Karpas-422 (cell line): ENCODE measurements at places on chromosomes 3 and 15. TPM values are rescaled to one million over a fixed set of nuclear protein-coding genes. Genes with fewer than 3 reads are reported as not detected.

DNAJC17 gene
- total RNA-seq = 14.8 and 46.6 TPM in 2 replicates

DNA sequence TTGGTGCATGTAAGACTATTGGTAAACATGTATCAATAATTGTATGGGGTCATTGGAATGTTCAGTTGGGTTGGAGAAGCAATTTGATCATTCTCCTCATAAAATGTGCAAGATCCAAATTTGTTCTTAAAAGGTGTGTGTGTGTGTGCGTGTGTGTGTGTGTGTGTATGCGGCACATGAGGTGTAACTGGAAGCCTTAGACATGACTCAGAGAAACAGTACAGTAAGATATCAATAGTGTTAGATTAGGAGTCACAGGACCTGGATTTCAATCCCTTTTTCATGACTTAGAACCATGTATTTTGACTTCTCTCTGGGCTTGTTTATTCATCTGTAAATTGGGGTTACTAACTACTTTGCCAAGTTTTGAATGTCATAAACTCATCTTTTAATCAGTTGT lies 38.3 kb downstream of the RSRC1 start:
- H3K4me1 ChIP-seq = no peaks in the 10 kb centered on the region
- H3K27ac ChIP-seq = no peak overlapping the region
- H3K4me3 ChIP-seq = no peak overlapping the region
- H3K27me3 ChIP-seq = no peaks in the 10 kb centered on the region

- peak; percentile 58 for DNase-seq
- H3K36me3 ChIP-seq = no peaks in the 10 kb centered on the region
- no peaks in the 10 kb centered on the region for H3K27me3 ChIP-seq
Observed at GRCh38 chr3:43906849-43907507, 216.2 kb downstream of the ABHD5 start.

DNA sequence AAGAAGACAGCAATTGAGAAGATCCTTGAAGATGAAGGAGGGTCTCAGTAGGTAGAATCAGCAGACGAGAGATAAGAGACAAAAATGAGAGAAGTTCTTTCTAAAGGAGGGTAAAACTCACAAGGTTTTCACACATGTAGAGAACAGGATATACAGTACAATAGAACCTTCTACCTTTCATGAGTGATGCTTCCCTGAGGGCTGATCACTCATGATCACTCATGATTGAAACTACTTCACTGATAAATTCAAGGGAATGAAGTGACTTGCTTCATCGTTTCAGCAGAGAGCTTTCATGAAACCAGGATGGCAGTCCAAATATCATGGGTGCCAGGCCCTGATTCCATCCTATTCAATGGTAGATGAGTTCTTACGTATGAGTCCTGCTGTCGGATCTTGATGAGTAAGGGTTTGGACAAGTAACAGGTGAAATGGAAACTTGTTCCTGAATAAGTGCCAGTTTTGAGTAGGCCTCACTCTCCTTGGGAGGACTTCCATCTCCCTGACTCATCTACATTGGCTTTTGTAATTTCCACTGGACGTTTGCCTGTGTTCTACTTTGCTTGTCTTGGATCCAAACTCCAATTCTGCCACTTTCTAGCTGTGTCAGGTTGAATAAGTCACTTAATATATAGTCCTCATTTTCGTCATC lies 9.6 kb upstream of the CLDN16 start:
- no peak for DNase-seq
- no peaks in the 10 kb centered on the region for H3K27me3 ChIP-seq
- no peaks in the 10 kb centered on the region for H3K36me3 ChIP-seq
- H3K4me3 ChIP-seq = no peak overlapping the region

DNA sequence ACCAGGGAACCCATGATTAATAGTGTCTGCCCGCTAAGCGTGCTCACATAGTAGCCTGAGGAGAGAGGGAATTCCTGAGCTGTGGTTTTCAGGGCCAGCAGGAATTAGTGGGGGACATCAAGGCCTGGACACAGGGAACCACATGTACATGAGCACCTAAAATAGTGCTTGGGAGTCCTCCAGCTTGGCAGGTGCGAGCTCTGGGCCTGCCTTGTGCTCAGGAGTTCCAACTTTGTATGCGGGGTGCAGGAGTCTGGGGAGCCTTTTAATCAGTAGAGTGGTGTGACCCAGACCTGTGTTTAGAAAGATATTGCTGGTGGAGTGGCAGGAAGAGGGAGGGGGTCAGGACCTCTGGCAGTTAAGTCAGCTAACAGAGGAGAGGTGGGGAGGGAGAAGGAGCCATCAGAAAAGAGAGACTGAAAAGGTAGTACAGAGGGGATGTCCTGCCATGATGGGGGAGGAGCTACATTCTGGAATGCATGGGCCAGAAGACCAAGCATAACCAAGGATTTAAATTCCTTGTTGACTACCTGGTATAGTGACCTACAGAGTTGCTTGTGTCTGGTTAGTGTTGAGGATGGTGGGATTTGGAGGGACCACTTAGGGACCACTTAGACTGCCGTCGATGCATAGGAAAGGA lies 1.9 kb downstream of the DAG1 start:
- H3K27ac ChIP-seq = no peak overlapping the region; the same call in 1 of the 2 replicates
- H3K4me1 ChIP-seq = peaks cover 23% of the 10 kb centered on the region
- H3K4me3 ChIP-seq = peak overlapping the region; percentile 97
- peaks cover 3% of the 10 kb centered on the region; the same call in 1 of the 2 replicates for H3K36me3 ChIP-seq
- H3K27me3 ChIP-seq = no peaks in the 10 kb centered on the region

GRCh38 chr3:115420086-115420485 lies 203.2 kb upstream of the GAP43 start:
- H3K27me3 ChIP-seq = no peaks in the 10 kb centered on the region
- no peak for DNase-seq
- no peak overlapping the region for H3K4me3 ChIP-seq
- no peaks in the 10 kb centered on the region for H3K36me3 ChIP-seq

GRCh38 chr3:138234401-138235179 lies 47.5 kb downstream of the ARMC8 start:
- no peak overlapping the region for H3K4me3 ChIP-seq
- H3K27ac ChIP-seq = no peak overlapping the region
- peaks cover 11% of the 10 kb centered on the region for H3K4me1 ChIP-seq
- peaks cover 37% of the 10 kb centered on the region; the same call in 1 of the 2 replicates for H3K36me3 ChIP-seq
- DNase-seq = no peak

GRCh38 chr3:151146071-151146730 lies 56.8 kb downstream of the GPR171 start:
- H3K27ac ChIP-seq = no peak overlapping the region
- H3K4me3 ChIP-seq = no peak overlapping the region
- peaks cover 9% of the 10 kb centered on the region for H3K4me1 ChIP-seq
- no peaks in the 10 kb centered on the region for H3K27me3 ChIP-seq
- no peaks in the 10 kb centered on the region for H3K36me3 ChIP-seq

DNA sequence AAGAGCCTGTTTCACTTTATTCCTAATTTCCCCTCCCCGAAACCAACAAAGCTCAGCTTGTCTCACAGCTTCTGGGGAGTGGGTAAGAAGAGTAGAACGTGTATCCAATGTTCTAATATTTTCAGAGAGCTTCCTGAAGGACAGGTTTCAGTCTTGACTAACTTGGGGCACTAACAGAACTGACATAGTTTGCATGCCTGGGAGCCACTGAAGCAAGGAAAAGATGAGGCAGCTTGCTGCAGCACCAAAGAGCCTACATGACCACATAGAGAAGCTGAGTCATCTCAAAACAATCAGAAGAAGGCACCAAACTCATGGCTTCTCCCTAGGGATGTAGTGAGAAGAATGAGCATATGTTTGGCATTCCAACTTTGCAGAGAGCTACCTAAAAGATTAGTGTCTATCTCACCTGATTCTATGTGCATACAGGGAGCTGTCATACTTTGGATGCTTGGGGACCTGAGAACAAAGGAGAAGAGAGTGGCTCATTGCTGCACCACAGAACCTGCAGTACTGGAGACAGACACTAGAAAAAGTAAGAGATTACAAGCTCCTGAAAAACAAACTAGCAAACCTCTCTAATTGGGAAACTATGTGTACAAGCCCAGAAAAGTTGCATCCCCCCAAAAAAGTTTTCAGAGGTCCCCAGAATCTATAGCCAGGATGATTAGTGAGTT lies 86.9 kb downstream of the DCLK3 start:
- H3K27me3 ChIP-seq = peaks cover 3% of the 10 kb centered on the region; the same call in 1 of the 2 replicates
- peak; percentile 42 for DNase-seq
- H3K4me3 ChIP-seq = no peak overlapping the region
- no peaks in the 10 kb centered on the region for H3K4me1 ChIP-seq

CCDC13 gene
- total RNA-seq = 1.9 and 4.2 TPM in 2 replicates

SPSB4 gene
- not detected in 2 replicates for total RNA-seq

ADAMTSL3 gene
- total RNA-seq = not detected in 2 replicates

DNA sequence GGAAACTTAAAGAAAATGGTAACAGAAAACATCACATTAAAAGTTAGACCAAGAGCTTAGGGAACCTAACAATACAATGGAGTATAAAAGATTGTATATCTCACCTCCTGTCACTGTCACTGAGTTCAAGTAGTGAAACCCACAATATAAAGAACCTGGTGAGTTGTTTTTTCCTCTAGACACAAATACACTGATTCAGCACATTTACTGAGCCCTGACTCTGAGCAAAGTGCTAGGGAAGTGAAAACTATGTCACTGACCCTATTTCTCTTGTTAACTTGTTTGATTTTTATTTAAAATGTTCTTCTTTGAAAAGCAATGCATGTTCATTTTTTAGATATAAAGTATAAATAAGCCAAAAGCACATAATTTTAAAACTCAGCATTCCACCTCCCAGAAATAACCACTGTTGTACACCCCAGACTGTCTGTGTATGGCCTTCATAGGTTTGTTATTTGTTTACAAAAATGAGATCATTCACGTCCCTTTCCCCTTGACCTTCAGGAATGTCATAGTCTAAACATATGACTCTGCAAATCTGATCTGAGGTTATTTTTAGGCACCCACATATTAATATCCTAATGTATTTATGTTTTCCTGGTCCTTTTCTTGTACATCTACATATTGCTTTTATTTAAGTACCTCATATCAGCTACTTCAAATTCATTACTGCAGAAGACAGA lies 69.2 kb upstream of the CSTA start:
- no peaks in the 10 kb centered on the region for H3K36me3 ChIP-seq
- H3K4me3 ChIP-seq = no peak overlapping the region
- DNase-seq = no peak

GRCh38 chr3:136142592-136142991 lies 53.5 kb downstream of the MSL2 start:
- no peaks in the 10 kb centered on the region for H3K27me3 ChIP-seq
- no peaks in the 10 kb centered on the region for H3K4me1 ChIP-seq
- DNase-seq = peak; percentile 41
- no peaks in the 10 kb centered on the region for H3K36me3 ChIP-seq
- H3K4me3 ChIP-seq = no peak overlapping the region

DNA sequence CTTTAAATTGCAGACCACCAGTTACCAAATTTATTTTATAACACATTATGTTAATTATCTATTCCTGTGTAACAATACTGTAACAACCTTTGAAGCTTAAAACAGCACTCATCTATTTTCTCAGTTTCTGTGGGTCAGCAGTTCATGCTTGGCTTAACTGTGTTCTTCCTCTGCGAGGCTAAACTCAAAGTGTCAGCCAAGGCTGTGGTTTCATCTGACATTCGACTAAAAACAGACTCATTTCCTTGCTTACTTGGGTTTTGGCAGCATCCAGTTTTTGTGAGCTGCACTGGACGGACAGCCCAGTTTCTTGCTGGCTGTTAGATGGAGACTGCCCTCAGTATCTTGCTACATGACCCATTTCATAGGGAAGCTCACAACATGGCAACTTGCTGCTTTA lies 247.3 kb upstream of the KCNH8 start:
- H3K36me3 ChIP-seq = no peaks in the 10 kb centered on the region
- no peak for DNase-seq
- no peaks in the 10 kb centered on the region for H3K4me1 ChIP-seq
- H3K4me3 ChIP-seq = no peak overlapping the region
- no peaks in the 10 kb centered on the region for H3K27me3 ChIP-seq

DNA sequence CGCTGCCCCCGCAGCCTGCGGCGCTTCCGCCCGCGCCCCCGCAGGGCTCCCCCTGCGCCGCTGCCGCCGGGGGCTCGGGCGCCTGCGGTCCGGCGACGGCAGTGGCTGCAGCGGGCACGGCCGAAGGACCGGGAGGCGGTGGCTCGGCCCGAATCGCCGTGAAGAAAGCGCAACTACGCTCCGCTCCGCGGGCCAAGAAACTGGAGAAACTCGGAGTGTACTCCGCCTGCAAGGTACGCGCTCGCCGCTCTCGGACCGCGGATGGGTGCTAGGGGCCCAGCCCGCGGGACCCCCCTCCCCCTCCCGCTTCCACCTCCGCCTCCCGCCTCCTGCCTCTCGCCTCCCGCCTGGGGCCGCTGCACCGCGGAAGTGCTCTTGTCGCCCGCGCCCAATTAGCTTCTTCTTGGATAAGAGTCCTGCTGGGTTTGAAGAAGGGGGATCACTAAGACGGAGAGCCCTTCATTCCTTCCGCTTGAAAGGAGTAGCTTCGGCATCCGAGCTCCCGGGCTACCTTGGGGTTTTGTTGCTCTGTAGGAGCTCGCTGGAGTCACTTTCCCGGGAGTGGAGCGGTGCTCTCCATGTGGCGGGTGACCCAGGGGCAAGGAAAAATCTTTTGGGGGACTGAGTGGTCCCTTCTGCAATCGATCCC lies 426 bp downstream of the KAT2B start:
- H3K4me3 ChIP-seq = peak overlapping the region; percentile 83
- peak; percentile 88 for DNase-seq
- H3K4me1 ChIP-seq = peaks cover 53% of the 10 kb centered on the region
- H3K36me3 ChIP-seq = no peaks in the 10 kb centered on the region

GRCh38 chr3:8627201-8627940 lies 17.2 kb downstream of the SSUH2 start:
- DNase-seq = no peak
- H3K36me3 ChIP-seq = no peaks in the 10 kb centered on the region
- no peak overlapping the region for H3K4me3 ChIP-seq
- H3K27ac ChIP-seq = no peak overlapping the region
- H3K4me1 ChIP-seq = no peaks in the 10 kb centered on the region

- DNase-seq = no peak
- no peaks in the 10 kb centered on the region for H3K4me1 ChIP-seq
- H3K27ac ChIP-seq = no peak overlapping the region
- no peaks in the 10 kb centered on the region for H3K27me3 ChIP-seq
- no peaks in the 10 kb centered on the region for H3K36me3 ChIP-seq
Observed at GRCh38 chr15:38768970-38769369, 204.4 kb upstream of the RASGRP1 start.

DNA sequence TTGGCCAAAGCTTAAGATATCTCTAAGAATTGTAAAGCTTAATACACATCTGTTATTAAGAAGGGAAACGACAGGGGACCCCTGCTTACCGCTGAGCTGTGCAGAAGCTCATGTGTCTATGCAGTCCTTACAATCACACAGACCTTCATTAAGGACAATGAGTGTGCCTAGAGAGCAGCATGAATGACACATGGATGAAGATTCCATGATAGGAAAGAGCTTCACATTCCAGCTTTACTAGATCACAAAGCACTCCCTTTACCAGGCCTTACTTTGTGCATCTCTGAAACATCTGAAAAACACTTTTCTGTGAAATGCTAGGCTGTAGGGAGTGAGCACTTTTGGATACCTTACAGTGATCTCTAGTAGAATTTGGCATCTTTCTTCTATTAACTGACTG lies 32.0 kb downstream of the RNF168 start:
- H3K4me3 ChIP-seq = no peak overlapping the region
- no peak overlapping the region for H3K27ac ChIP-seq
- no peaks in the 10 kb centered on the region; the same call in 1 of the 2 replicates for H3K4me1 ChIP-seq
- peaks cover 71% of the 10 kb centered on the region for H3K36me3 ChIP-seq
- no peak for DNase-seq
- no peaks in the 10 kb centered on the region for H3K27me3 ChIP-seq
